H7 (cell line): ENCODE measurements at places on chromosomes 3 and 15. TPM values are rescaled to one million over a fixed set of nuclear protein-coding genes. Genes with fewer than 3 reads are reported as not detected.

Gene CCDC54
- not detected in 2 replicates for total RNA-seq

Gene WHAMM
- total RNA-seq: 1.0 and 1.9 TPM in 2 replicates

Gene GOLGA8S
- not detected in 2 replicates for total RNA-seq

Gene CHRNA3
- total RNA-seq: 2.6 and 4.4 TPM in 2 replicates
